Kidney tubule cell (primary cell): ENCODE measurements at places on chromosomes 13 and 19.

DNA sequence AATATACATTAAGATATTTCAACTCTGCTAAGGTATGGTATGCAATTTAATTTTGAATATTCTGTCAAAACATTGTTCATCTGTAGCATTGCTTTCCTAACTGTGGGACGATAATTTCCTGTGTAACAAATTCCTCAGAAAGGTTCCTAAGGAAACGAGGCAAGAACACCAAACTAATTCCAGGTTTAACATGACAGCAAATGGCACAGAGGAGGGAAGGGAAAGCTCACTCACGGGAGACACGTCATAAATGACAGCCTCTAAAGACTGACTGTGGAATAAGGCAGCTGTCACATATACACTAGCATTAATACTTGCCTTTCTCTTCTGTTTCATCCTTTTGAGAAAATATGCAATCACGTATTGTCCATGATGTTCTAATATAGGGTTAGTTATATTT, 380.6 kb downstream of the LIG4 start:
- DNase-seq, result peak; percentile 72

- no peak for DNase-seq
Measured at GRCh38 chr19:54014920-54015560, 23.6 kb downstream of the CACNG6 start.

GRCh38 chr13:40476175-40476958, 190.1 kb downstream of the FOXO1 start:
- no peak for DNase-seq

- no peak for DNase-seq
Measured at GRCh38 chr19:18906605-18907519, 10.9 kb upstream of the CERS1 start.

- DNase-seq, result peak; percentile 90
Measured at GRCh38 chr19:56538254-56538760, 441 bp upstream of the ZFP28 start.

DNA sequence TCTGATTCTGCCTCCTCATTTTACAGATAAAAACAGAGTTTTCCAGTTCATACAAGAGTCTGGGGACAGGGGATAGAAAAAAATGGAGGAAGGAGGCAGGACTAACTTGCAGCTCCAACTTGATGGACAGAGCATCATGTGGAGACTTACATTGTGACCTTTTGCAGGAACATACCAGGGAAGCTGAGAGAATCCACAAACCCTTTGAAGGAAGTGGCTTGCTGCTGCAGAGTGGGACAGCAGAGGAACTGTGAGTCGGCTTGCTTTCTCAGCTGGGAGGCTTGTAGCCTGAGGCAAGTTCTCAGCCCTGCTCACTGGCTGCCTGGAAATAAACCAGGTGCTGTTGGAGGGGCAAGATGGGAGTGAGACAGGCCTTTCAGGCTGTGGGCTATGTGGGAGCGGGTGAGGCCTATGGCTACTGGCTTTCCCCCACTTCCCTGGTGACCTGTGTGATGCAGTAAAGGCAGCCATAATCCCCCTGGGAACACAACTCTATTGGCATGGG, 614.4 kb downstream of the KCTD12 start:
- no peak for DNase-seq

- no peak for DNase-seq
Measured at GRCh38 chr19:8491574-8491973, 10.9 kb downstream of the PRAM1 start.

DNA sequence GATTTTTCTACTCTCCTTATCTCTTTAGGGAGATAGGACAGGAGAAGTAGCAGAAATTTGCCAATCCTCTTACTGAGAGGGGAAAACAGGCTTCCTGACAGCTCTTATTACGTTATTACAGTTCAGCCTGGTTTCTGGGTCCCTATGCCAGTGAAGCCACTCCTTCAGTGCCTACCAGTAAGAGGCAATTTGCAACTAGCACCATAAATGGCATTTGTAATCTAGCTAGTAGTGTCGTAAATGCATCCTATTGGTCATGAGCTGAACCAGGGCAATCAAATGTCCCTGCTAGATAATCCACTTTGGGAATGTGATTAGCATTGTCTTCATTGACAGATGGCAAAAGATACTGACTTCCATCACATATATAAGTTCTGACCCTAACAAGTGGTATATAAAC, 428.8 kb downstream of the DCT start:
- no peak for DNase-seq

- DNase-seq, result peak; percentile 86
Measured at GRCh38 chr19:55486971-55487923, 989 bp upstream of the SSC5D start.

DNA sequence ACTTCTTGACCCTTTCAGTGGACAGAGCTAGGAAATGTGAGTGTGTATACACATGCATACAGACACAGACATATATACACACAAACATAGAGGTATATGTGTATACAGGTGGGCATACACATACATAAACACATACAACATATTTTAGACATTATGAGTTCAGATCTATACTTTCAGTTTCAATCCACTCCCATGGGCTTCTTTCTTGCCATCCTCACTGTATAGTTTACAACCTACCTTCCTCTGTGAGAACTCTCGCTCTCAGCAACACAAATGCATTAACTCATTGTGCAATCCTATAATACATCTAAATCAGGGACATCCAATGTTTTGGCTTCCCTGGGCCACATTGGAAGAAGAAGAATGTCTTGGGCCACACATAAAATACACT, 21.2 kb upstream of the SCEL start:
- DNase-seq, result no peak

DNA sequence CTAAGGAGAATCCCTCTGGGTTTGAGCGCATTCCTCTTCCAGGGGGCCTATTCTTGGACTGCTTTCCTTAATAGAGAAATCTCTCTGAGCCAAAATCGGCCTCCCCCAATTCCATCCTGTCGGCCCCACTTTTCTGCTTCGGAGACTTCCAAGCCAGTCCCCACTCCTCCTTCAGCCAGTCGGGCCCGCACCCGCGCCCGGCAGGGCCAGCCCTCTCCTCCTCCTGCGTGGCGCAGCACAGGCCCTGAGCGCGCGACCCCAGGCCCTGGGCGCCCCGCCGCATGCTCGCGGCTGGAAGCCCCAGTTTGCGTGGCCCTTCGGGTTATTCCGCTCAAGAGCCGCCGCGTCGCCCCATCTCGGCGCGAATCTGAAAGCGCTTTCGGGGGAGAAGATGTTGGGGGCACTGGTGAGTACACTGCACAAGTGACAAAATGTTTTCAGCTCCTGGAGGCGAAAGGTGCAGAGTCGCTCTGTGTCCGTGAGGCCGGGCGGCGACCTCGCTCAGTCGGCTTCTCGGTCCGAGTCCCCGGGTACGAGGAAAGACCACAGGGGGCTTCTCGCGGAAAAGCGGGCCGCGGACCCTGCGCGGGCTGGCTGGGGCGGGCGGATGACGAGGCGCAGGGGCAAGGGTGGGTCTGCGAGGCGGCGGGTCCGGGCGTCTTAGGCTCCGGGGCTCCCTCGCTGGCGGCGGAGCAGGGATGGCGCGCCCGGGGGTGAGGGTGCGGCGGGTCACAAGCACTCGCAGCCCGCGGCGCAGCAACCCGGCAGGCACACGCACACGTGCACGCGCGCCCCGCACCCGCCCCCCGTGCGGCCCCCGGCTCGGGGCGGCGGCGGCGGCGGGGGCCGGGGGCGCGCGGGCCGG, at the start of gene IL17D:
TSS of gene IL17D (plus strand) at position 785 of the 865 bp plus-strand sequence. CDS start 303 bp downstream, outside the sequence.
- DNase-seq, result peak; percentile 28

- no peak for DNase-seq
Measured at GRCh38 chr19:54532528-54532927, 29.9 kb downstream of the LAIR2 start.

GRCh38 chr13:64723724-64724123, 2506.4 kb downstream of the PCDH9 start:
- DNase-seq, result peak; percentile 93

DNA sequence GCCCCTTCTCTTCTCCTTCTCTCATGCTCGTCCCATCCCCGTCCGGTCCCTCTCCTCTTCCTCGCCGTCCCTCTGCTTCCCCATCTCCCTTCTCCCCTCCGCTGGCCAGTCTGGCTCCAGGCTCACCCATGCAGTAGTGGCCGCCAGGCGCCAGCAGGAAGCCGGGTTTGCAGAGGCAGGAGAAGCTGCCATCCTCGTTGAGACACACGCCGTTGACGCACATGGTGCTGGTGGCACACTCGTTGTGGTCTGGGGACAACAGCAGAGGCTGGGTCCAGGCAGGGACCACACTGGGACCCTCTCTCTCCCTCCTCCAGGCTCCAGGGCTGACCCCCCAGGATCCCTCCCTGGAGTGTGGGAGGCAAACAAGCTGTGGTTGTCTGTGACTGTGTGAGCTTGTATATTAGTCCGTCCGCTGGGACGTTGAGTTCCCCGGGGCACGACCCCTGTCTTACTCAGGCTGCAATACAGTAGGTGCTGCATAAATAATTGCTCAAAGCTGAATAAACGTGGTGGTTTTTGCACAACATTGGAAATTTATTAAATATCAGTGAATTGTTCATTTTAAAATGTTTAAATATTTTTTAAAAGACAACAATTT, 16.4 kb downstream of the FBN3 start:
- DNase-seq, result no peak

DNA sequence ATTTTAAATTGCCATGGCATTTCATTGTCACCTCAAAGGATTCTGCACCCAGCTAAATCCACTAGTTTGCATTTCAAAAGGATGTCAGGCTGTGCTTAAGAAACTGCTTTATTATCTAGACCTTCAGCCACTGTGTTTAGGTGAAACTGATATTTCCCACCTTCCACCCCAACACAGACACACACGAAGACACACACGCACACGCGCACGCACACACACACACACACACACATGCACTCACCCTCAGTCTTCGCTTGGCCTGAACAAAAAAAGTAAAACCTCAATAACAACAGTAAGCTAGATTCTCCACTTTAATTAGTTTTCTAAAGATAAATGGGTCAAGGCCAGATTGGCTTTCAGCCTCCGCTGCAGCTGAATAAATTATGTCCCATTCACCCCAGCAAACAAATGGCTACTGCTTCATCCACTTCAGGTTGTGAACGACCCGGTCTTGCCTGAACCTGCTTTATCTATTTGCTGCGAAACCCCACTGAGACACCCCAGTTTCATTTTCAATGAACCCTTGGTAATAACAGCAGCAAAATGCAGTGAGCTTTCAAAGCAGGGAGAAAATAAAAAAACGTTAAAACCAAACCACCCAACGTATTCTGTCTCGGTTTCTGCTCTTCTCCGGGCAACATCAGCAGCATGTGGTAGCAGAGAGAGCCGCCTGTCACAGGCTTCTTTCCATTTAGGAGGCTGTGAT, 166.8 kb downstream of the DCT start:
- DNase-seq, result no peak

GRCh38 chr19:53597023-53597422, 34.8 kb upstream of the DPRX start:
- DNase-seq, result no peak

- peak; percentile 39 for DNase-seq
Measured at GRCh38 chr13:41917641-41918040, 43.3 kb downstream of the VWA8 start.

- DNase-seq, result peak; percentile 26
Measured at GRCh38 chr13:40388617-40389016, 277.8 kb downstream of the FOXO1 start.
